ENCODE measurements at places on chromosomes 5 and 9.

DNA sequence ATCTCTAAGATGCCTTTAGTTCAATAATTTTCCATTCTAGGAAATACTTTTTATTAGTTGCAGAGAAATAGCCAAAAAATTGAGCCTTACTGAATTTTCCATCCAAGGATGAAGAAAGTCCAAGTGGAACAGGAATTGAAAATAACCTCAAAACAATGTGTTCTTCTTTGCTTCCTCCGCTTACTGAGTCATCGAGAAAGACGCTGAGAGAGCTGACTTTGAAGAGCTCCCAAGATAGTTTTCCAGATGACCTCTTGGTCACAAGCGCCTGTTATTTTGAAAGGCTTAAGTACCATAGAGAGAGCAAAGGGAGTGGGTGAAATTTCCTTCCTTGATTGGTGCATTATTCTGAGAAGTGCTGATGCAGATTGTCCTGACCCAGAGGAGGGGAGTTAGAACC is 253.5 kb upstream of the ATP10B start:
- DNase-seq = no peak

DNA sequence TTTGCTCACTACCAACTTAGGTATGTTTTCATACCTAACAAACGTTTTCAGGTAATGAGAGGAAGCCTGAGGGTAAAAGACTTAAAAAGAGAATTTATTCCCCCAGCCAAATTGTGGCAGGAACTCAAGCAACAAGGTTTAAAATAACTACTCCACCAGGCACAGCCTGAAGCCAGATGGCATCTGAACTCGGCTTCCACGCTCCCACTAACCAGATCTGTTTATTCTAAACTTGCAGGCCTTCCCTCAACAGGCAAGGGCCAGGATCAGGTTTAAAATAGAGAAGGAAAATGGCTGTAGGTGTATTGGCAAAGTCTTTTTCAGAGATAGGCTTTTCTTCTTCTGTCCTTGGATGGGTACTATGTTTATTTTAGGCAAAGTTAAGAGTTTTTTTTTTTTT is 89.4 kb downstream of the OTULIN start:
- no peak for DNase-seq

DNA sequence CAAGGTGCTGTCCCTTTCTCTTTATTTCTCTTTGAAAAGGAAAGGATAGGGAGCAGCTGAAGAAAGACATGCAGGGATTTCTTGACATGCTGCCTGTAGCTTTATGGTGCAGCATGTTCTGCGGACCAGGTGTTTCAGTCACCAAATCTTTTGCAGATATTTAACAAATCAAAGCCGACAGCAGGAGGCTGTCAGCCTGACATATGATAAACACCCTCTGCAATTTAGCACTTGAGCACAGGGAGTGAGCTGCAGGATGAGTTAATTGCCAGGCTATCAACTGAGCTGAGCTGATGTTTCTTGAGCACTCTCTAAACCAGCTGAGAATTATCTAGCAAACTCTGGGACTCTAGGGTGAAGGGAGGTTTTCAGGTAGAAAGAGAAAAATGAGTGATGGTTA is 212.8 kb upstream of the ATP10B start:
- DNase-seq = no peak

- no peak for DNase-seq
These were observed 245.1 kb downstream of the AOPEP start for GRCh38 chr9:94971378-94972131.

DNA sequence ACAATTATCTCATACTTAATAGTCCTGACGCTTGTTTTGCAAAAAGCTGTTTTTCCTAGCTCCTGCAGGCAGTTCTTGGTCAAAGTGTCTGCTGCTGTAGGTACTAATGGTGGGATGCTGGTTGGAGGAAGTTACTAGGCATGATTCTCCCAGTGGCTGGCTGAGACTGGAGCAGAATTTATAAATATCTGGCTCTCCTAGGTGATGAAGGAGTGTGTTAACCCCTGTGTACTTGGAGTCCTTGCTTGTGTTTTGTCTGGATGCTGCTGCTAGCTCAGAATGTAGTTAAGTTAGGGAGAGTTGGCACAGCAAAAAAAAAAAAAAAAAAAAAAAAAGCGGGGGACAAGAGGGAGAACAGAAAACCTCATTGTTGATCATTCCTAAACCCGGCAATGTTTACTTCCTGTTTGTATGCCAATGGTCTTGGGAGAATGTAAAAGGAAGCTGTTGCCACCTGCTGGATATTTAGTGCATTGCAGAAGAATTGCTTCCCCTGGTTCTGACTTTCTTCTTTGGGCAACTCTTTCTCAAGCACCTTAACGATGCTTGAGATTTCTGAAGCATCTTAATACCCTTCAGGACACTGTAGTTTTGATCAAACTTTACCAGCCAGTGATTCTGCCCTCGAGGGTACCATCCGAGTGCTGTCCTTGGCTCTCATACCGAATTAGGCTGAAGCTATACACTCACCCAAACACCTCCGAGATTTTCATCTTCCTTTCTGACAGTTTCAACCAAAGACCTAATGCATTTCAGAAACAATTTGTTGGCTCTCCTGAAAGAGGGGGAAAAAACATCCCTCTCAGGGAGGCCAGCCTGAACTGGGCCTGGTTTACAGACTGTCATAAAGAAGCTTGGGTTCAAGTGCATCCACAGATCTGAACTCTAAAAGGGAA is 71.7 kb upstream of the WWC1 start:
- no peak for DNase-seq
